ENCODE measurements at places on chromosomes 2 and 18. TPM values are rescaled to one million over a fixed set of nuclear protein-coding genes. Genes with fewer than 3 reads are reported as not detected.
A peak's percentile ranks its signal among the peaks of the same experiment; 100 is the strongest.

The AOX1 gene
- total RNA-seq, result 65.5 TPM

The GPR155 gene
- total RNA-seq, result 15.9 TPM

The IL36G gene
- not detected for total RNA-seq

The RAB6C gene
- 0.36 TPM for total RNA-seq

The TUBA3E gene
- total RNA-seq, result not detected

The PSMA8 gene
- total RNA-seq, result not detected

The TMEM169 gene
- total RNA-seq, result 0.72 TPM

The DNAJB2 gene
- total RNA-seq, result 54.4 TPM

The CCDC142 gene
- 16.1 TPM for total RNA-seq

The IL36A gene
- not detected for total RNA-seq

DNA sequence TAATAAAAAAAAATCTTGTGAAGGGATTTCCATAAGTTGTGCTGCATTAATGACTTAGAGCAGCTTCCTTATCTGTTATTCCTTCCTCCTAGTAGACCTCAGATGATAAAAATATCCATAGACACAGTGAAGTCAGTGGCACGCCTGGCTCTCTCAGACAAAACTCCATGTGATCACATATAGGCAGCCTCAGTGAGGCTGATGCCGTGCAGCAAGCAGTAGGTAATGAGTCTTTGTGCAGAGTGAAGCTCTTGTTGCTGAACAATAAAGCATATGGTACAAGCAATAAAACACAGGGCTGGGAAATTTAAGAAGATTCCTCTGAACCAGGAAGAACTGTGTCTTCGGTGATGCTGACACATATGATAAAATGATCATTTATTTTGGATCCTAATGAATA is 102.7 kb downstream of the CSRNP3 start:
- H3K27me3 ChIP-seq, result no peaks in the 10 kb centered on the region
- H3K4me1 ChIP-seq, result no peaks in the 10 kb centered on the region
- no peak overlapping the region for H3K4me3 ChIP-seq
- no peak for DNase-seq
- no peaks in the 10 kb centered on the region for H3K36me3 ChIP-seq
- no peak overlapping the region for H3K27ac ChIP-seq

DNA sequence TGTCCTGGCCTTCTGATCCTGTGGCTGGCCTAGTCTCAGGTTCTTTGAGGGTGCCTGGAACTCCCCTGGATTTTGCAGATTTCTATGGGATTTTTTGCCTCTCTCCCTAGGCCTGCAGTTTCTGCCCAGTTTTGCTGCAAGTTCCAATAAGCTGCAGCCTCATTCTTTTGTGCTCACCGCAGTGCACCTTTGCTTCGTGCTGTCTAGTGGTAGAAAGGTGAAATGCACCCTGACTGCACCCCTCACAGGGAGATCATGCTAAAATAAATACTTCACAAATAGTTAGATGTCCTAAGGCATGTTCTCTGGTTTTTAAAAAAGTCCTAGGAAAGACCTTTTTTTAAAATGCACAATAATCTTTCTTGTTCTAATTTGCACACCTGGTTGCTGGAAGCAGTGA is 72.5 kb downstream of the GNAL start:
- no peaks in the 10 kb centered on the region for H3K27me3 ChIP-seq
- H3K27ac ChIP-seq, result no peak overlapping the region
- no peak overlapping the region for H3K4me3 ChIP-seq
- H3K36me3 ChIP-seq, result no peaks in the 10 kb centered on the region

- no peak for DNase-seq
- H3K4me3 ChIP-seq, result no peak overlapping the region
- H3K27me3 ChIP-seq, result no peaks in the 10 kb centered on the region
- H3K4me1 ChIP-seq, result no peaks in the 10 kb centered on the region
Observed at GRCh38 chr2:203407496-203407895, 79.3 kb downstream of the ABI2 start.

GRCh38 chr2:48946449-48947048 is 191.0 kb upstream of the LHCGR start:
- H3K27ac ChIP-seq, result no peak overlapping the region
- H3K36me3 ChIP-seq, result no peaks in the 10 kb centered on the region
- H3K4me1 ChIP-seq, result peaks cover 5% of the 10 kb centered on the region
- no peak overlapping the region for H3K4me3 ChIP-seq

- no peaks in the 10 kb centered on the region for H3K4me1 ChIP-seq
- H3K27ac ChIP-seq, result no peak overlapping the region
- no peaks in the 10 kb centered on the region for H3K36me3 ChIP-seq
Observed at GRCh38 chr18:8656232-8656631, 47.0 kb downstream of the RAB12 start.

GRCh38 chr2:31004257-31004656 is 134.0 kb downstream of the GALNT14 start:
- no peak overlapping the region for H3K27ac ChIP-seq
- H3K4me3 ChIP-seq, result no peak overlapping the region
- peaks cover 2% of the 10 kb centered on the region for H3K27me3 ChIP-seq
- H3K36me3 ChIP-seq, result no peaks in the 10 kb centered on the region
- no peaks in the 10 kb centered on the region for H3K4me1 ChIP-seq

- no peaks in the 10 kb centered on the region for H3K36me3 ChIP-seq
- no peaks in the 10 kb centered on the region for H3K4me1 ChIP-seq
- H3K4me3 ChIP-seq, result no peak overlapping the region
- H3K27ac ChIP-seq, result no peak overlapping the region
Observed at GRCh38 chr2:29241955-29242565, 126.8 kb downstream of the CLIP4 start.

DNA sequence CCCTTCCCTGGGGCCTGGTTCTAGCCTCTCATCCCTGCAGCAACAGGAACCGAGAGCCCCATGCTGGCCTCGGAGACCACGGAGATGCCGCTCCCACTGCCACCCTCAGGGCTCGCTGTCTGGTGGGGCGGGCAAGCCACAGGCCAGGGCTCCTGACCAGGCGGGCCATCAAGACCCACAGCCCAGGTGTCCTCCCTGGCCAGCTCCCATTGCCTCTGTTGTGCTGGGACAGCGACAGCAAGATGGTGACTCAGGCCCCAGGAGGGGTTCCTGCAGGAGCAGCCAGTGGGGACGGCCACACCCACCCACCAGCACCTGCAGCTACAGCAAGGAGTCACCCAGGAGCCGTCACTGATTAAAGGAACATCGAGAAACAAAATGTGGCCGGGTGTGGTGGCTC is 7.4 kb downstream of the KLHL30 start:
- H3K4me1 ChIP-seq, result no peaks in the 10 kb centered on the region
- no peaks in the 10 kb centered on the region for H3K27me3 ChIP-seq
- H3K4me3 ChIP-seq, result no peak overlapping the region
- H3K27ac ChIP-seq, result no peak overlapping the region

DNA sequence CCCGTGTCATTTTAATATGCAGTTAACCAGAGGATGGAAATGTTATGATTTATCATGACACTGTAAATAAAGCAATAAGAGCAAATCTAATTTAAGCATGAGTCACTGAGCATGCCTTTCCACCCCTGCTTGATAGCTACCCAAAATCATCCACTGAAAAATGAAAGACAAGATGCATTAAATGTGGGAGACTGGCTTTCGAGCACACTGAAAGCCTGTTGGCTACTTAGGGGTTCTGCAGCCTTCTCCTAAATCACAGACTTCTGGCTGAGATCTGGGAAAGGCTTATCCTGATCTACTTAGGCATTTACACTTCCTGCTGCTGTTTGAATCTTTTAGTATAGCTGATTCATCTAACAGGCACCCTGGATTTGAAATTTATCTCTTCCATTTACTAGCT is 778.3 kb upstream of the CDH7 start:
- no peaks in the 10 kb centered on the region for H3K27me3 ChIP-seq
- H3K4me1 ChIP-seq, result no peaks in the 10 kb centered on the region
- H3K4me3 ChIP-seq, result no peak overlapping the region
- no peaks in the 10 kb centered on the region for H3K36me3 ChIP-seq

GRCh38 chr2:156672556-156673332 is 236.6 kb downstream of the GPD2 start:
- H3K4me1 ChIP-seq, result no peaks in the 10 kb centered on the region
- H3K27ac ChIP-seq, result no peak overlapping the region
- no peak overlapping the region for H3K4me3 ChIP-seq
- H3K36me3 ChIP-seq, result no peaks in the 10 kb centered on the region

- DNase-seq, result no peak
- H3K4me1 ChIP-seq, result no peaks in the 10 kb centered on the region
- no peak overlapping the region for H3K27ac ChIP-seq
- H3K36me3 ChIP-seq, result no peaks in the 10 kb centered on the region
Observed at GRCh38 chr2:29613792-29614266, 307.6 kb downstream of the ALK start.

GRCh38 chr2:169819106-169819505 is 5.6 kb downstream of the METTL5 start:
- no peaks in the 10 kb centered on the region for H3K36me3 ChIP-seq
- H3K4me3 ChIP-seq, result no peak overlapping the region
- H3K27ac ChIP-seq, result no peak overlapping the region

- H3K27me3 ChIP-seq, result no peaks in the 10 kb centered on the region
- H3K27ac ChIP-seq, result no peak overlapping the region
- no peaks in the 10 kb centered on the region for H3K36me3 ChIP-seq
- no peak overlapping the region for H3K4me3 ChIP-seq
- no peak for DNase-seq
Observed at GRCh38 chr18:54089749-54090459, 134.6 kb downstream of the MBD2 start.

DNA sequence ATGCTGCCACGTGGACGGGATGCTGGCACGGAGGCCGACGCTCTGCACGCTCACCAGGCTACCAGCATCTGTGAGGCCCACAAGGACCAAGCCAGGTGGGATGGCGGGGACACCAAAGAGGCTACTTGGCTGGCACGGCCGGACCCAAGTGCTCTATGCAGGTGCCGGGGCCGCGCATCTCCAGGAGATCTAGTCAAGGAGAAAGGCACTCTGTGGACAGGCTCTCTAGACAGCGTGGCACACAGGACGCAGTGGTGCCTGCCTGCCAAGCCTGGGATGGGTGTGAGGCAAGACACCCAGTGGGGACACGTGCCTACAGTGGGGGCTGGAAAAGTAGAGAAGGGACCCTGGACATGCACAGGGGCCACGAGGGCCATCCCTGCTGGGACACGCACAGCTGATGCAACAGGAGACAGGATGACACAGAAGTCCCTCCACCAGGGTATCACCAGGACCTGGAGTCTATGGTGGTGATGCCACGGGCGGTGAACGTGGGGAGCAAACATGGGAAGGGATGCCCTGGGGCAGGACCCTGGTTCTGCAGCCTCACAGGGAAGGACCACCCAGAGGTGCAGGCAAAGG is 28.5 kb downstream of the ZNF516 start:
- H3K36me3 ChIP-seq, result no peaks in the 10 kb centered on the region
- no peak for DNase-seq
- H3K4me1 ChIP-seq, result no peaks in the 10 kb centered on the region
- H3K4me3 ChIP-seq, result no peak overlapping the region
- H3K27me3 ChIP-seq, result no peaks in the 10 kb centered on the region

DNA sequence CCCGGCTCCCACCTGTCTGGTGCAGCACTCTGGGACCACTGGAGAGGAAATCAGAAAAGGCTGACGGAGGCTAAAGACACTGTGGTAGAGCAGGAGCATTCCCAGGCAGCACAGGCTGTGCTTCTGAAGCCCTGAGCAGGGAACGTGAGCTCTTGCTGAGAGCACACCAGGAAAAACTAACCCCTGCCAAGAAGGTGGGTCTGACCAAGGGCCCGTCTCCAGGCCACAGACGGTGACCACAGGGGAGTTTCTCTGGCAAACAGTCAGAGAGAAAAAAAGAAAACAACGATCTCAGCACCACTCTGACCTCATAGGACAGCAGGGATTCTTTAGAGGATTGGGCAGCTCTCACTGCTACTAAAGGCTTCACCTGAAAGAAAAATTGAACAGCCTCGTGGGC is 201.4 kb downstream of the AFF3 start:
- no peak for DNase-seq
- H3K27ac ChIP-seq, result no peak overlapping the region
- H3K4me1 ChIP-seq, result no peaks in the 10 kb centered on the region
- H3K36me3 ChIP-seq, result no peaks in the 10 kb centered on the region
- H3K27me3 ChIP-seq, result no peaks in the 10 kb centered on the region

GRCh38 chr2:41483226-41483625 is 564.6 kb upstream of the PKDCC start:
- H3K27me3 ChIP-seq, result no peaks in the 10 kb centered on the region
- no peak overlapping the region for H3K27ac ChIP-seq
- DNase-seq, result no peak
- no peak overlapping the region for H3K4me3 ChIP-seq
- peaks cover 2% of the 10 kb centered on the region for H3K4me1 ChIP-seq

- no peaks in the 10 kb centered on the region for H3K27me3 ChIP-seq
- H3K27ac ChIP-seq, result no peak overlapping the region
- H3K4me1 ChIP-seq, result peaks cover 2% of the 10 kb centered on the region
- DNase-seq, result no peak
- H3K4me3 ChIP-seq, result no peak overlapping the region
- H3K36me3 ChIP-seq, result no peaks in the 10 kb centered on the region
Observed at GRCh38 chr2:65353046-65353445, 79.4 kb downstream of the SPRED2 start.

DNA sequence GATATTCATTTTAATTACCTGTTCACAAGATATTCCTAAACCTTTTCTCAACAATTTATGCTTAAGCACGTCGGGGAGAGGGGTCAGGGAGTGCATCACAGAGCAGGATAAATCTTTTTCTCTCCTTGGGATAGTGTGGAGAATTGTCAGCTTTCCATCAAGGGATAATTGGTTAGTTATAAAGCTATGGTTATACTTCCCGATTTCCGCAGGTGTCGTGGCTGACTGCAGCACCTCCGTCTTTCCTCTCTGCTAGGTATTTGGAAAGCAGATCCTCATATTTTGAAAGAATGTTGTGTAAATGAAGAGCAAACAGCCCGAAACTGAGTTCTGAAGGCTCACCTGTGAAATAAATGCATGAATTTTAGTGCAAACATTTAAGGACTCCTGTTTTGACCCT is 778 bp downstream of the DYNC2LI1 start:
- no peaks in the 10 kb centered on the region for H3K4me1 ChIP-seq
- no peaks in the 10 kb centered on the region for H3K27me3 ChIP-seq
- no peak for DNase-seq
- H3K27ac ChIP-seq, result no peak overlapping the region
- peak overlapping the region; percentile 69 for H3K4me3 ChIP-seq
- peaks cover 2% of the 10 kb centered on the region for H3K36me3 ChIP-seq

DNA sequence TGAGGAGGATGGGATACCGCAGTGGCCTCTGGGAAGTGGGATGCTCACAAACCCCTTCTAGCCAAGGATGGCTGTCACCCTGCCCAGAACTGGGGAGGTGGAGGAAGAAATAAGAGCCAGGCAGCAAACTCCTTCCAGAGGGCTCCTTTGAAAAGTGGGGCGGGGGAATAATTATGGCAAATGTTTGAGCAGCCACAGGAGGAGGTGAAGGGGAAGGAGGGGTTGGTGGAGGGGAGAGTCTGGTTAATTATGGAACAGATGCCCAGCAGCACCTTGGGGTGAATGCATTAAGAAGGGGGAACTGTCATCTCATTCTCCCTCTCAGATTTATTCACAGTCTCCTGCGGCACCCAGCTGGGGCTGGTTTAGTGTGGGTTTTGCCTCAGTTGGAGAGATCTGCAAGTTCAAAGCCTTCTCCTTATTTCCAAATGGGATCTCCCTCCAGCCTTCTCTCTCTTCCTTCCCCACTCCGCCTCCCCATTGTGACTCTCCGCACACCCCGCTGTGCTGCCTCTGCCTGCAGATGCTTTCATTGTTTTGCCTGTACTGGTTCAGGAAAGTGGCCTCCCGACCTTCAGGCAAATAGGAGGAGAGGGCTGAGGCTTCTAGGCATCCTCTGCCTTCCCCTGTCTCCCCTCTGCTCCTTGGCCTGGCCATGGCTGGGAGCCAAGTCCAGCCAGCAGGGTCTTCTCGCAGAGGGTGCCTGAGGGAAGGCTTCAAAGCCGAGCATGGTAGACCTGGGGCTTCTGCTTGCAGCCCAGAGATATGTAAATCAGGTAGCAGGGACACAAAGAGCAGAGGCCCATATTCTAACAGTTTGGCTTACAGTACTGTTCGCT is 457.2 kb upstream of the MEX3C start:
- H3K27ac ChIP-seq, result no peak overlapping the region
- H3K4me1 ChIP-seq, result no peaks in the 10 kb centered on the region
- no peak for DNase-seq
- peaks cover 2% of the 10 kb centered on the region for H3K27me3 ChIP-seq

Measured in aorta (tissue), 5 donors.